ENCODE measurements at places on chromosomes 12 and 14.
A peak's percentile ranks its signal among the peaks of the same experiment; 100 is the strongest.

GRCh38 chr12:102033991-102034745 is 27.6 kb downstream of the WASHC3 start:
- no peak for DNase-seq

DNA sequence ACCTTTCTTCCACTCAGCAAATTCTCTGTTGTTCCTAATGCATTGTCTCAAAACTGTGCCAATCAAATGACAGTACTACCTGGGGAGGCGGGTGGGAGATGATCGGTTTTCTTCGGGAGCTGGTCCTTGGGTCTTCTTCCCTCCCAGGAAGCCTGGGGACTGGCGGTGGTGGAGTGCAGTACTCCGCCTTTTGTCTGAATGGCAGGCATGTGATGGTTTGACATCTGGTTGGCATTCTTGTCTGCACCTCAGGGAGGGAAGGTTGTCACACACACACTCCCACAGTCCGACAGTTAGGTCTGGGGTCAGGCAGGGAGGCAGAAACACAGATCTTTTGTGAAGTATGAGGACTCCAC is 114.8 kb downstream of the SNAPC1 start:
- no peak for DNase-seq

DNA sequence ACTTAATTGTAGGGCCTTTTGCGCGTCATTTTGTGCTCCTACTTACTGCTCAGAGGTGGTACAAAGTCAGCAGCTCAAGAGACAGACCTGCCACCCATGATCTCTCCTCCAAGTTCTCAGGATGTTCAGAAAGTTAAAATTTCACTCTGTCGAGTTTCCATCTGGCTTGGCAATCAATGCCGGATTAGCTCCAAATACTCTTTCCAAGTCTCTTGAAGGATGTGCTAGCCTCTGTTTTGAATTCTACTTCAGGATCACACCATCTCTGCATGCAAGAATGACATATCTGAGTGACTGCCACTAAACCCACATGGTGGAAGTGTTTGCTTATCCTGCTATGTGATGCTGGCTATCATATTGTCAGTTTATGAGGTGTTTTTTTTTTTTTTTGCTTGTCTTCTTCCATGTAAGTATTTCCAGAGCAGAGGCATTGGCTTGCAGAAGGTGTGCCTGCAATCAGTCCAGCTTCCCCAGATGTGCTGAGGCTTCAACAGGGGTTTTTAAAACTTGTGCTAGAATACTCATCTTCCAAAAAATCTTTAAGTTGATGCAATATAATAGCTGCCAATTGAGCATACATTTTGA is 125.6 kb downstream of the RGS6 start:
- no peak for DNase-seq

GRCh38 chr12:124939421-124940142 is 25.1 kb upstream of the UBC start:
- no peak for DNase-seq

DNA sequence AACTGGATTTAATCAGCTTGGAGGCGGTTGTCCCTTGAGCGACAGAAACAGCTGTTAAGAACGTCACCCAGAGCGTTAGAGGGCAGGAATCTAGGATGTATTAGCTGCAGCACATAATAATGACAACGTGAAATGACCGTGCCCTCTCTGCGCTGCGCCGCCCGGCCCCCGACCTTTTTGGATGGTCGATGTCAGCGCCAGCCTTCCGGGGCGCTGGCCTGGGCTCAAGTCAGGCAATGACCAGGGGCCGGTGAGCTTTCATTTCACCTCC is 427 bp upstream of the TMEM120B start:
- DNase-seq, result peak; percentile 44

GRCh38 chr14:81506487-81506886 is 27.2 kb downstream of the SEL1L start:
- no peak for DNase-seq

- DNase-seq, result no peak
Measured at GRCh38 chr12:132481345-132481744, 8.6 kb upstream of the FBRSL1 start.

DNA sequence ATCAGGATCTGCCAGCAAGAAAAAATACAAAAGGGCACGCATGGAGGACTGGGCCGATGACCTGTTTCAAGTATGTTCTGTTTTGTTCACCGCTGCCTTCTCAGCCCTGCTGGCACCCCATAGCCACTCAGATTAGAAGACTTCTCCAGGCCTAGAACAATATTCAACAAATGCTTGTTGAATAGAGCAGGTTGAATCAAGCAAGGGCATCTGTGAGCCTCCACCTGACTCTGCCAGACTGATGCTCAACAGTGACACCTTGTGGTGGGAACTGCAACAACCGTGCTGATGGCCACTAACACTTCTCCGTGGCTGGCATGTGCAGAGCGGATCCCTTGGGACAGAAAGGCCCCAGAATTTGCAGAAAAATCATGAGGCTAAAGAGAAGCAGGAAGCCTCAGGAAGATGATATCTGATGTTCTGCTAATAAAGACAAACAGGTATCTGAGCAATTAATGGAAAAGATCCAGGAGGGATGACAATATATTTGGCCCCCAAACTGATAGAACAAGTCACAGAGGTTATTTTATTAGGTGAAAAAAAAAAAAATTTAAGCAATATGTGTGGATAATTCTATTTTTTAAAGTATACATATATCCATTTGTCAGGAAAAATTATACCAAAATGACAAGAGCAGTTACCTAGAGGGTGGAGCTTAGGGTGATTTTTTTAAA is 114.3 kb downstream of the KSR2 start:
- no peak for DNase-seq

DNA sequence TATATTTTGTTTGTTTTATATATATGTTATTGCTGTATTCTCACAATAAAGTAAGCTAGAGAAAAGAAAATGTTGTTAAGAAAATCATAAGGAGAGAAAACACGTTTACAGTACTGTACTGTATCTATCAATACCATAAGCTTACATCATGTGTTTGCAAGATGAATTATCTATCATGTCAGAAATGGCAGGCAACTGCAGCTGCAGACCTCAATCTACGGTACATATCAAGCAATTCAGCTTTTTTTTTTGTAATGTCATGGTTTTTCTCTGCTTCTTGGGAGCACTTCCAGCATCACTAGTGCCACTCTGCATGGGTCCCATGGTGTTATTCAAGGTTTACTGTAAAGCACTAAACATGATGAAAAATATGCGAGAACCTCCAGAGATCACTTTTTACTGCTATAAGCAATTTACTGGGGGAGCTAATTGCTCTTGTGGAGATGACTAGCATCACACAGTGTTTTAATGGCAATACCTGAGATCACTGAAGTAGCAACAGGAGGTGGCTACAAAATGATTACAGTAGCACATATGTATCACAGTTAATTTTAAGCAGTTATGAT is 9.0 kb upstream of the KRT2 start:
- no peak for DNase-seq

DNA sequence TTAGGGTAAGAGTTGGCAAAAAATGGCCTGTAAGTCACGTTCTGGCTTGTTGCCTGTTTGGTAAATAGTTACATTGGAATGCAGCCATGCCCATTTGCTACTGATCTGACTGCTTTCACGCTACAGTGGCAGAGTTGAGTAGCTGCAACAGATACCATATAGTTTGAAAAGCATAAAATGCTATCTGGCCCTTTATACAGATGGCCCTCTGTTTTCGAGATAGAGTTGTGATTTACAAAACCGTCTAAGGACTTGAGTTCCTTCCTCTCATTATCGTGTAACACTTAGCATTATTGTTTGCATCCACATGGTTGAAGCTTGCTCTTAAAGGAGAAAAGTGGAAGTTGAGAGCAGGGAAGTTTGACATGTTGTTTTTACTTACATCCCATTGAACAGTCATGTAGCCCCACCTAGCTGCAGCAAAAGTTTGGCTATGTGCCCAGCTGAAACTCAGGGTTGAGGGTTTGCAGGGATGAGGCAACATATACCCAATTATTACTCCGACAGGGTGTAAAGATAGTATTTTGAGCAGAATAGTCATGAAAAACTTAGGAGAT is 11.3 kb upstream of the SCFD1 start:
- peak; percentile 5 for DNase-seq
